Fibroblast of skin of left quadriceps (primary cell): ENCODE measurements at places on chromosomes 2 and 18.

- DNase-seq, result no peak
These were observed 703 bp downstream of the UGGT1 start for GRCh38 chr2:128091726-128092080.

DNA sequence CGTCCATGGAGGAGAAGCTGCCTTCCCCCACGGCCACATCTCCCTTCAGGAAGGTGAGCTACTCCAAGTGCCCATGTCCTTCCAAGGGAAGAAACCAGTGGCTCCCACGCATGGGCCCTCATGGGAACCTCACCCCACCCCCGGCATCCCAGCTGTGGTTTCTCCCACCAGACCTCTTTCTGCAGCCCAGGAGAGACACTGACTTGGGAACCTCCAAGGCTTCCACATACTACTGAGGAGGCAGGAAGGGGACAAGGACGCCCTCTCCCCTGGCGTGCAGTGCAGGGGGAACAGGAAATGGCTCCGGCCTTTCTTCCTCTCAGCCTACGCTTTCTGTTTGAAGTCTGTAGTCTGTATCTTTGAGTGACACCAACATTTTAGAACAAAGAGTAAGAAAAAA is 104.5 kb upstream of the EPC2 start:
- no peak for DNase-seq

GRCh38 chr18:58367425-58368140 is 261.3 kb downstream of the ALPK2 start:
- no peak for DNase-seq

DNA sequence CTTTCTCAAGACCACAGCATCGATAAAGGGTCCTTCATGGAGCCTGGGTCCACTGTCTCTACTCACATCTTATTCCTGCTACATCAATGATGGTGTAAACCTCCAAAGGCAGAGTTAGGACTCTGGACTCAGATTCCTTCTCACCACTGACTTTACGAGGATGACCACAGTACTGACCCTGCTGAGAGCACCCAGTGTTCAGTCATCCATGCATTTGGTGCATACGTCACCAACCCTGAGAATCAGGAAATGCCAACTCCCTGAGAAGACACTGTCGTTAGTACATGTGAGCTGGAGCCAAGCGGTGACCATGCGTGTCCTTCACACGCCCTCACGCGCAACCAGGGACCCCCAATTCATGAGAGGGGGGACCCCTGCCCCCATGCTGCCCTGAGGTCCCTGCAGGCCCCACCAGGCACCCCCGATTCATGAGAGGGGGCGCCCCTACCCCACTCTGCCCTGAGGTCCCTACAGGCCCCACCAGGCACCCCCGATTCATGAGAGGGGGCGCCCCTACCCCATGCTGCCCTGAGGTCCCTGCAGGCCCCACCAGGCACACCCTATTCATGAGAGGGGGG is 178.4 kb upstream of the TPO start:
- DNase-seq, result no peak

- DNase-seq, result no peak
These were observed 108.2 kb upstream of the ERBB4 start for GRCh38 chr2:212646698-212647366.

GRCh38 chr2:65390134-65390533 is 42.3 kb downstream of the SPRED2 start:
- no peak for DNase-seq

- DNase-seq, result no peak
These were observed 46.4 kb downstream of the CHRNA1 start for GRCh38 chr2:174717916-174718315.

- DNase-seq, result no peak
These were observed 221.3 kb upstream of the RAB6C start for GRCh38 chr2:129757915-129758783.

DNA sequence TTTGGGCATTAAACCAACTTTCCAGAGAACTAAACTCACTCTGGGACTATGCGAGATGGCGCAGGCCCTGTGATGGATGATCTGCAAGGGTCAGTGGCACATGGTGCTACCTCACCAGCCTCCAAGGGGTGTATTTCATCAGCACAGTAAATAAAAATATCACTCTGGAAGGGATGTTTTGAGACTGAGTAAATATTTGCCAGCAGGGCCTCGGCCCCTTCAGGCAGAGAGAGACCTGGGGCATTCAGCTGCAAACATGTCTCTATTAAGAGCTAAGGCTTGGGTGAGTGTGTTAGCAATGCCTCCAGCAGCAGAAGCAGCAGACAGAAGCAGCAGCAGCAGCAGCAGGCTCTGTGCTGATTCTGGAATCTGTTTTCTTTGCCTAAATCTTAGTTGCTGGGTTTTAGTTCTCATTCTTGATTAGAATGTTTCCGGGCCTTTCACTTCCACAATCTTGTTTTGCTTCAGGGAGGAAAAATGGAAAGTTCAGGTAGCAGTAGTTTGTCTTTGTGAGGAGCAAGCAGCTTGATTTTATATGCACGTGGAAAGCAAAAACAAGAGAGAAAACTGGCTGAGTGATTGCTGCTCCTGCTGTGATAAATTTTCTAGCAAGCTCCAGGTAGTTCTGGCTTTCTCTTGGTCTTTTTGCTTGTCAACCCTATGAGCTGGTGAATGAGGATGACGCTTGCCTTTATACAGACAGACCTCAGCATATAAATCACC is 18.6 kb downstream of the ADCYAP1 start:
- DNase-seq, result no peak

- DNase-seq, result no peak
These were observed 7.4 kb downstream of the IL1R2 start for GRCh38 chr2:101998896-101999789.

DNA sequence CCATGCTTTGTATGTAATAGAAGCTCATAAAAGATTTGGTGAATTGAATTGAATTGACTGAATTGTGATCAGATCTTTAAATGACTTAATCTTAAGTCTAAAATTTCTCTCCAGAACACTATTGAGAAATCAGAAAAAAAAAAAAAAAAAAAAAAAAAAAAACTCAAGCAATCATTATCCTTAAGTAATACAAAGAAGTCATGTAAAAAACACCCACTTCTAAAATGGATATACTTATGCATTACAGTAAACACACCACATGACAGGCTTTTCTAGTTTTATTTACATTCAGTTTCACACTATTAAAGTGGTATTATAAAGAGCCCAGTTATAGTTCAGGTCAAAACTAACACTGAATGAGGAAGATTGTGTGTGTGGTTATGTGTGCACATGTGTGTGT is 84.9 kb upstream of the GLS start:
- DNase-seq, result no peak

DNA sequence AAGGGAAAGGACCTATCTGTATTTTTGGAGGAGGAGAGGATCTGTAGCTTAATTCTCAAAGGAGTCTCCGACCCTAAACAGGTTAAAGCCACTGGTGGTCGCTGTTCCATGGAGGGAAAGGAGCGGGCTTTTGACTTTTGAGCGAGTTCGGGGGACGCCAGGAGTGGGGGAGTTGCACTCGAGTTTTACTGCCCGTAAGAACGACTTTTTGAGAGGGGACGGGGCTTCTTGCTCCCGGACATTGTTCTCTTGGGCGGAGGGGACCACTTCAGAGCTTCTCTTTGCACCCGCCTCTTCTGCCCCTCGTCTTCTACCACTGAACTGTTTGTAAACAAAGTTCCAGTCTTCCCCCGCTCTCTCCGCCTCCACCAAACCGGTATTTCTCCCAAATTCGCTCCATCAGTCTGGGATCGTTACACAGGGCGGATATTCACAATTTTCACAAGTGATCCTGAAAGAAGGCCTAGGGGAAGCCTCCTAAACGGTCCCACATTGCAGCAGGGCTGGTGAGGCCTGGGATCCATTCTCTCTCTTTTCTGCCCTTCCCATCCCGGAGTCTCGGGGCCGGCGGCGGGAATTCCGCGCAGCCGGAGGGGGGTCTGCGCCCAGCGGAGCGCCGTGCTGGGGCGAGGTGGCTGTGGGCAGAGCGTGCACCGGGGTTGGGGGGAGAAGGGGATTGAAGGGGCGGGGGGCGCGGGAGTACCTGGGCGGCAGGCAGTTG is 6.6 kb downstream of the DLX2 start:
- DNase-seq, result no peak

DNA sequence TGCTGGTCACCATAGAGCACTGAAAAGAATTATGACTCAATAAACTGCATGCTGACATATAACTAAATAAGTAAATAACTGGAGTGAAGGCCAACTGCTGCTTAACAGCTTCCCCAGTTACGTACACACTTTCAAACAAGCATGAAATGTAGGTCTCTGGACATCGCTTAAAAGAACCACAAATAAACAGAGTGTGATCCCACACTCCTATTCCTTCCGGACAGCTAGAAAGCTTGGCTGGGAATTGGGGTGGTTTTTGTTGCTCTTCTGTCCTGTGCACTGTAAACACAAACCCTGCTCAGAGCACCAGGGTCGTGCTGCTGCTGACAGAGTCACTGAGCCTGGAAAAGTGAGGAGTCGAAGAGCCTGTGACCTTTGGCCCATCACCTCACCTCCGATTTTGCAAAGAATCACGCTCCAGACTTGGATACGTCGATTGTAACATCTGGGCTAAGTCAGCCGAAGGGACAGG is 162.7 kb upstream of the NT5C1B start:
- no peak for DNase-seq

DNA sequence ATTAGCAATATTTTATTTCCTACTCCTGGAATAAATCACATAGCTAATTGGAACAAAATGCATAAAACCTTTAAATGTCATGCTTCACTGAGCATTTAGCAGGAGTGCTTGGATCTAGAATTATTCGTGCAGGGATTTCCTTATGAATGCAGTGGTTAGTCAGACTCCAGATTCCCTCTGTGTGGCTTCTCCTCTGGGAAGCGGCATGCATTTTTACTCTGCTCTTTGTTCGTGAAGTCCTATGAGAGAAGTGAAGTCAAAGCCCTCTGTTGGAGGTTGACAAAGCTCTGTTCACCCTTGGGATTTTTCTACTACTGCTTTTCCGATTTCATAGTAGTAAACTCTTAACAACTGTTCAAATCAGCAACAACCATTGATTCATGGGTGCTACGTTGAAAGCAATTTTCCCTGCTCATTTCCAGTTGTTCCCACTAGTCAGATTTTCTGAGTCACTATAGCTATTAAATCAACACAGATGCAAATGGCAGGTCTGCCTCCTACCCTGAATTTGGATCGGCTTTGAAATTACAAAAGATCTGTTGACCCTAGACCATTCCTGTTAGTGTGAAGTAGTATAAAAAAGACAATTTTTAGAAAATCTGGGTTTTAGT is 461.7 kb downstream of the STK39 start:
- DNase-seq, result no peak

DNA sequence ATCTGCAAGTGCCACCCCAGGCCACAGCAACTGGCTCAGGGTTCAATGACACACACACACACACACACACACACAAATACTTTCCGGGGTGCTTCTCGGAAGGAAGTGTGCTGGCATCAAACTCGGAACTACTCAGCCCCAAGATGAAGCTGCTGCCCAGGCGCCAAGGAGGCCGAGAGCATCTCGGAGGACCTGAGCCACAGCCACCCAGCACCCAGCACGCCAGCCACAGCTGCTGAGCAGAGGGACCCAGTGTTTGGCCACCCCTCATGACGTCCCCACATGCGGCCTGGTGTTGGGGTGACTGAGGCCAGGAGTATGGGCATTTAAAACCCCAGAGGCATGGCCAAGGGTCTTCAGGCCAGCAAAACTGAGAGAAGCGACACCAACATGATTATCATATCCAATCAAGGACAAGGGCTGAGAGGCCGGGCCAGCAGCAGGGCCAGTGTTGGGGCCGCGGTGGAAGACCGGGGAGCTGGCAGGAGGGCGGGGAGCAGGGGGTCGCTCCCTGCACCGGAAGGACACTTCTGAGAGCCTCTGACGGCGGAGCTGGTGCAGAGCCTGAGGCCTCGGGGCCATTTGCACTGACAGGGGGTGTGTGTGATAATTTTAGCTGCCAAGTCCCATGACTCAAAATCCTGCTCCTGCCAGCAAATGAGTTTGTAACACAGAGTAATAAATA is 61.8 kb downstream of the BIN1 start:
- DNase-seq, result no peak

GRCh38 chr2:46318579-46319460 is 21.6 kb downstream of the EPAS1 start:
- no peak for DNase-seq

GRCh38 chr2:44679990-44680389 is 261.5 kb upstream of the SIX3 start:
- no peak for DNase-seq

DNA sequence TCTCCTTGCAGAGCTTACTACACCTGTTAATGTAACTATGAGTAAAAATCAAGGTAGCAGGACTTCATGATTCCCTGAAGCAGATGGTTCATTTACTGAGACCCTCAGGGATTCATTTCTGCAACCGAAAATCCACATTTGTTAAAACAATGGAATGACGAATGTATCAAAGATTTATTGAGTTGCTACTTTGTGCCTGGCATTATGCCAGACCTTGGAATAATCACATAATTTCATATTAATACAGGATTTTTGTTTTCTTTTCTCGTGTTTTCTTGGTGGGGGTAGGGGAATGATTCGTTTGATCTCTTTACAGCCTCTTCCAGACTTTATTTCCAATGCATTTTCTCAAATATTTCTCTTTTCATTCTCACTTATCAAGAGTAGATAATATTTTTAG is 8.9 kb upstream of the KIF5C start:
- no peak for DNase-seq

GRCh38 chr18:76064998-76065397 is 430.0 kb downstream of the ZNF516 start:
- DNase-seq, result no peak

GRCh38 chr2:15799432-15799827 is 140.9 kb upstream of the MYCN start:
- DNase-seq, result no peak

GRCh38 chr18:57014772-57015413 is 132.0 kb upstream of the BOD1L2 start:
- DNase-seq, result no peak

- no peak for DNase-seq
These were observed 241.6 kb downstream of the PIK3C3 start for GRCh38 chr18:42196651-42197050.

- no peak for DNase-seq
These were observed 219.6 kb downstream of the MBD2 start for GRCh38 chr18:54004828-54005227.

DNA sequence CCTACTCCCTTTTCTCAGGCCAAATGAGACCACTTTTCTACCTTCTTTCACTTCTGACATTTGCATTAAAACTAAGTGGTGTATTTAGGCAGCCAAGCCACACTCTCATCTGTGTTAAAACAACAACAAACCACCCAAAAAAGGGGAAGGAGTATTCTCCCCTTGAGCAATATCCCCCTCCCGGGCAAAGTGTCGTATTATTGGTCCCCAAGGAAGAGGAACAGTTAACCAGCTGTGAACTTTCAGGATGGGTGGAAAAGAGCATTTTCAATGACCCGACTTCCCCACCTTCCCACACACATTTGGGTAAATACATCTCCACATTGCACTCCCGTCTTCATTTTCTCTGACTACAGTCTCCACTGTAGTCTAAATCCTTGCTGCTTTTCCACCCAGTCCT is 44.3 kb downstream of the FEZ2 start:
- DNase-seq, result no peak

DNA sequence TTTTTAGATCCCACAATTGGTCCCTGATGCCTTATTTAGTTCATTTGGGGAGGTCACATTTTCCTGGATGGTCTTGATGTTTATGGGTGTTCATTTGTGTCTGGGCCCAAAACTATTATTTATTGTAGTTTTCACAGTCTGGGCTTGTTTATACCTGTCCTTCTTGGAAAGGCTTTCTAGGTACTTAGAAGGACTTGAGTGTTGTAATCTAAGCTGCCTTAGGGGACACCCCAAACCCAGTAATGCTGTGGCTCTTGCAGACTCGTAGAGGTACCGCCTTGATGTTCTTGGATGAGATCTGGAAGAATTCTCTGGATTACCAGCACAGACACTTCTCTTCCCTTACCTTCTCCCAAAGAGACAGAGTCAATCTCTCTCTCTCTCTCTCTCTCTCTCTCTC is 25.0 kb upstream of the ITSN2 start:
- no peak for DNase-seq

- no peak for DNase-seq
These were observed 186.0 kb downstream of the AFF3 start for GRCh38 chr2:99956232-99957030.
